ENCODE measurements at places on chromosomes 7 and 10. TPM values are rescaled to one million over a fixed set of nuclear protein-coding genes. Genes with fewer than 3 reads are reported as not detected.

DNA sequence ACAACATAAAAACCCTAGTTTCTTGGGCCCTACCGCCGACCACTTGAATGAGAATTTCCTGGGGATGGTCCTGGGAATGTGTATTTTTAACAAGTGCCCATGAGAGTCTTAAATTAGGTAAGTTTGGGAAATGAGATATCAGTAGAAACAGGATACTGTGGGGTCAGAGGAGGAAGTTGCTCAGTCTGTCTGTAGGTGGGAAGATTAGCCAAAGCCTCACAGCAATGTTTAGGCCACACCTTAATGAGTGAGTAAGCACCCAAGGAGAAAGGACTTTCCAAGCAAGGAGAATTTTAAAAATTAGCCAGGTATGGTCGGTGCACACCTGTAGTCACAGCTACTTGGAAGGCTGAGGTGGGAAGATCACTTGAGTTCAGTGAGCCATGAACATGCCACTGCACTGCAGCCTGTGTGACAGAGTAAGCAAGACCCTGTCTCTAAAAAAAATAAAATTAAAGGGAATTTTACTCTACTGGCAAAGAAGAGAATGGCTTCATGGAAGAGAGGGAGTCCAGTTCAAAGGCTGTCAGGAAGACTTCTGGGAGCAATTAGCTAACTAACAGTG lies 31.9 kb downstream of the PAPSS2 start:
- H3K4me3 ChIP-seq = no peak overlapping the region
- no peaks in the 10 kb centered on the region for H3K36me3 ChIP-seq
- no peak for DNase-seq

DNA sequence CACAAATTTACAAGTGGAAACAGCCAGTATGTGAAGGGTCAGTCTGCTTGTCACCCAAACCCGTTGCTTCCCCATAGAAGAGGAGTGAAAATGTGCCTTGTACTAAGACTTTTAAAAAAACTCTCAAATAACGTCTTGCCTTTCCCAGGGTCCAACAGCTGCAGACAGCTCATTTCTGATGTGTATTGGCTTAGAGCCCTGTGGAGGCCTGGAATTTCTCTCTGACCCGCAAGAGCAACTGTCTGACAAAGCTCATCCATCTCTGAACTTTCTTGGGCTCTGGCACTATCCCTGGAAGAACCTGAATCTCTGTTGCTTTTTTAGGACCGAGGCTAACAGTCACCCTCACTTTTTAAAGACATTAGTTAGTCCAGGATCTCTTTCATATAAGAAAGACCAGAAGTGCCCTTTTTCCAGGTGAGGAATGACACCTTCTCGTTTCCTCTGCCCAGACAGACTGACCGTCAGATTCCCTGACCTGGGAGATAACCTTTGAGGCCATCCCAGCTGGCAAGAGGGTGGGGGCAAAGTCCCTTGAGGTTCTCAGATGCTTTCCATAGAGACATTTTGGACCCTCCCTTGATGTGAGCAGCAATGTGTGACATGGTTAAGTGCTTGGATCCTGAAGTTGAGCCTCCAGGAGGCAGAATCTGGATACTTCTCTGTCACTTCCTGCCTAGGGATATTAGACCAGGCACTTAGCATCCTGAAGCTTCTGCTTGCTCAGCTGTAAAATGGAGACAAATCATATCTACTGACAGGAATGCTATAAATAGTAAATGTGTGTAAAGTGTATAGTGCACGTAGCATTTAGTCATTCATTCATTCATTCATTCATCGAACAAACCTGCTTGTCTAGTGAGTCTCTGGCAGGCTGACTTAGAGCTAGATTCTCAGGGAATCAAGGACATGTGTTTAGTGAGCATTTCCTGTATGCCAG lies 4.5 kb upstream of the NODAL start:
- peaks cover 11% of the 10 kb centered on the region for H3K4me1 ChIP-seq
- no peak overlapping the region for H3K4me3 ChIP-seq
- H3K27ac ChIP-seq = no peak overlapping the region
- DNase-seq = no peak
- no peaks in the 10 kb centered on the region for H3K36me3 ChIP-seq

- H3K27ac ChIP-seq = no peak overlapping the region
- H3K4me1 ChIP-seq = no peaks in the 10 kb centered on the region
- H3K4me3 ChIP-seq = no peak overlapping the region
- H3K27me3 ChIP-seq = no peaks in the 10 kb centered on the region
Observed at GRCh38 chr7:132161533-132161915, 414.7 kb downstream of the PLXNA4 start.

DNA sequence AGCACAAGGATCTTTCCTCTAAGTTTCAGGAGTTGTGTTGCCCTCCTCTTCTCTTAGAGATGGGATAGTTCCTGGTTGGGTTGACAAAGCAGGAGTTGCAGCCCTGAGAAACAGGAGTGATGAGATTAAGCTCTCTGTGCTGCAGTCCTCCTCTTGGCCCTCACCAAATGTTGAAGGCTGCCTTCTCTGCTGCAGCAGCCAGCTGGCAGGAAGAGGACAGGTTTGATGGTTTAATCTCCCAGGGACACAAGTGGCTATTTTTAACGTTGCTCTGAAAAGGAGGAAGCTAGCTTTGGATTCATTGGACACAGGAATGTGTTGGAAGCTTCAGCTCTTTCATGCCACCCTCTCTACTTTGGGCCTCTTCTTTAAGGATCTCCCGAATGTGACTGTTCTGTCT lies 9.4 kb downstream of the STRIP2 start:
- no peaks in the 10 kb centered on the region for H3K27me3 ChIP-seq
- no peak overlapping the region for H3K4me3 ChIP-seq
- no peaks in the 10 kb centered on the region for H3K4me1 ChIP-seq
- H3K36me3 ChIP-seq = no peaks in the 10 kb centered on the region
- DNase-seq = no peak

DNA sequence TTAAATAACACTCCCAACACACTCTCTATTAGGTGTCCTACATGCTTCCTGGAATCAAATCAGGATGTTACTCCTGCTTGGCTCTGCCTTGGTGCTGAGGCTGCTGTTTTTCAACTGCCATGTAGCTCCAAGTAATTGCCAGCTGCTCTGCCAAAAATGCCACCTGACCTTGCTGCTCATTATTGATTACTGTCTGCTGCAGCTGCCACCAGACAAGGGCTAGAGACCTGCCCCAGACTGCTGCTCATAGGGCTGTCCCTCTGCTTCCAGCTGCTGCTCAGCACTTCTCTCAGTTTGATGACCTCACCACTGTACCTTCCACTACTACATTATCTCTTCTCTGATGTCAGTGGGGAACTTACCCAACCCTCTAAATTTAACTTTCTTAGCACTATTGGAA lies 102.5 kb downstream of the PCLO start:
- no peak overlapping the region for H3K4me3 ChIP-seq
- no peaks in the 10 kb centered on the region for H3K36me3 ChIP-seq
- H3K4me1 ChIP-seq = no peaks in the 10 kb centered on the region
- H3K27me3 ChIP-seq = no peaks in the 10 kb centered on the region
- no peak overlapping the region for H3K27ac ChIP-seq

DNA sequence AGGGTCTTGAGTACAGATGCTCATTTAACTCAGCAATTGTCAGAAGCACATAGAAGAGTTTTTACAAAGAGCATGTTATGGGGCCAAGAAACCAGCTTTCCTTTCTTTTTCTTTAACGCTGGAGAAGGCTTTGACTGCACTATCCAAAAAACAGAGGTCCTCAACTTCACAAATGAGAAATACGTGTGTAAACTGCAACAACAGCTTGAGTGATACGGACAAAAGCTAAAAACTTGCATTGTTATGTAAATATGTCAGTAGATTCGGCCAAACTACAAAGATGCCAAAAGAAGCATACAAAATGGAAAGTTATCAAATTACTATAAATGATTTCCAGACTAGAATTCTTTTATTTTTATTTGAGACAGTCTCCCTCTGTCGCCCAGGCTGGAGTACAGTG lies 62.4 kb upstream of the C10orf90 start:
- DNase-seq = no peak
- no peak overlapping the region for H3K4me3 ChIP-seq
- no peak overlapping the region for H3K27ac ChIP-seq
- H3K36me3 ChIP-seq = no peaks in the 10 kb centered on the region

- H3K27ac ChIP-seq = no peak overlapping the region
- no peaks in the 10 kb centered on the region for H3K4me1 ChIP-seq
- no peak overlapping the region for H3K4me3 ChIP-seq
- DNase-seq = no peak
- no peaks in the 10 kb centered on the region for H3K36me3 ChIP-seq
Observed at GRCh38 chr7:154858836-154859537, 143.9 kb downstream of the PAXIP1 start.

DNA sequence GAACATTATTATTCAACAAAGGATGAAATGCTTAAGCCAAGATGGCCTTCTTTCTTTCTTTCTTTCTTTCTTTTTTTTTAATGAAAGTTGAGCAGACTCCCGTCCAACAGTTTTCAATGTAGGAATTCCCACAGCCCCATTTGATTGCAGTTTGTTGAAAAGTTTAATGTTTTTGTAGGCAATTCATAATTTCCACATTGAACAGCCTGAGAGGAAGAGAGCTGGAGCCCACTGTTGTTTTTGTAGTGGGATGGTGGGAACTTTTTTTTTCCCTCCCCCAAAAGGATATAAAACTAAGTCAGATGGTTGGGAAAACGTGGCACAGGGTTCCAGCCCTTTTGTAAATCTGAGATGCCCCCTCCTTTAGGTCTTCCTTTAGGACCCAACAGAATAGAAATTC lies 86.6 kb downstream of the TCF7L2 start:
- DNase-seq = no peak
- H3K36me3 ChIP-seq = no peaks in the 10 kb centered on the region
- H3K4me1 ChIP-seq = no peaks in the 10 kb centered on the region

- no peaks in the 10 kb centered on the region for H3K4me1 ChIP-seq
- H3K36me3 ChIP-seq = no peaks in the 10 kb centered on the region
- H3K27me3 ChIP-seq = no peaks in the 10 kb centered on the region
Observed at GRCh38 chr10:22980822-22981221, 53.0 kb downstream of the ARMC3 start.

GRCh38 chr7:116810267-116811116 lies 51.9 kb upstream of the CAPZA2 start:
- no peaks in the 10 kb centered on the region for H3K4me1 ChIP-seq
- no peak overlapping the region for H3K4me3 ChIP-seq
- H3K36me3 ChIP-seq = no peaks in the 10 kb centered on the region
- H3K27me3 ChIP-seq = no peaks in the 10 kb centered on the region

The MRPS33 gene
- total RNA-seq = 113 TPM
